ENCODE measurements at places on chromosomes 16 and 17. TPM values are rescaled to one million over a fixed set of nuclear protein-coding genes. Genes with fewer than 3 reads are reported as not detected.

Gene FOXN1
- not detected for total RNA-seq

Gene ANKRD40CL
- not detected for total RNA-seq

Gene FAM171A2
- total RNA-seq, result 4.6 TPM

Gene GP1BA
- total RNA-seq, result not detected

Gene TEX14
- total RNA-seq, result 0.21 TPM

Gene P2RX1
- total RNA-seq, result not detected

Gene RPL27
- total RNA-seq, result 2,993 TPM

Gene MPO
- not detected for total RNA-seq

Gene MYO1D
- 1.4 TPM for total RNA-seq

Gene HOXB3
- total RNA-seq, result 5.9 TPM

Gene WDR90
- 26.8 TPM for total RNA-seq

Gene CRYBA1
- not detected for total RNA-seq

Gene ZNF423
- 0.07 TPM for total RNA-seq

Gene KRTAP1-4
- total RNA-seq, result not detected

Gene PPY
- not detected for total RNA-seq

Gene MYCBPAP
- 0.08 TPM for total RNA-seq

Gene TNFRSF13B
- not detected for total RNA-seq

Gene EME1
- total RNA-seq, result 17.0 TPM

Gene CTRB2
- total RNA-seq, result not detected

Gene LPO
- not detected for total RNA-seq

Gene SLC22A31
- total RNA-seq, result 1.2 TPM

Gene VASN
- total RNA-seq, result 3.7 TPM

Gene C1QTNF8
- not detected for total RNA-seq

Gene ST6GALNAC2
- 0.98 TPM for total RNA-seq

Gene FBXO39
- not detected for total RNA-seq

Gene CHRNE
- total RNA-seq, result 0.22 TPM

Gene NPIPA2
- total RNA-seq, result 2.0 TPM

Gene DPEP2
- not detected for total RNA-seq

Gene TAT
- total RNA-seq, result not detected

Gene CALB2
- total RNA-seq, result 4.7 TPM

Gene TPPP3
- 7.5 TPM for total RNA-seq

Gene PRR29
- 1.8 TPM for total RNA-seq

Gene IKZF3
- total RNA-seq, result not detected

Gene LRRC46
- 4.0 TPM for total RNA-seq

Gene MYH13
- total RNA-seq, result not detected

Gene MPP2
- 2.4 TPM for total RNA-seq

Gene LLGL2
- total RNA-seq, result 30.9 TPM

Gene SETD6
- total RNA-seq, result 13.5 TPM

Gene EVPLL
- total RNA-seq, result not detected
